ENCODE measurements at places on chromosomes 7 and 10.
A peak's percentile ranks its signal among the peaks of the same experiment; 100 is the strongest.

- no peak for DNase-seq
These were observed 109.3 kb downstream of the RTKN2 start for GRCh38 chr10:62159351-62159750.

- no peak for DNase-seq
These were observed 11.4 kb downstream of the MTURN start for GRCh38 chr7:30146127-30146612.

- DNase-seq: no peak
These were observed 135.9 kb downstream of the ARHGAP22 start for GRCh38 chr10:48468866-48469511.

- DNase-seq: no peak
These were observed 96.6 kb upstream of the NPTX2 start for GRCh38 chr7:98520356-98520951.

GRCh38 chr10:69901022-69901421 is 99.3 kb downstream of the COL13A1 start:
- no peak for DNase-seq

GRCh38 chr7:77338260-77338659 is 77.9 kb downstream of the GSAP start:
- DNase-seq: no peak

DNA sequence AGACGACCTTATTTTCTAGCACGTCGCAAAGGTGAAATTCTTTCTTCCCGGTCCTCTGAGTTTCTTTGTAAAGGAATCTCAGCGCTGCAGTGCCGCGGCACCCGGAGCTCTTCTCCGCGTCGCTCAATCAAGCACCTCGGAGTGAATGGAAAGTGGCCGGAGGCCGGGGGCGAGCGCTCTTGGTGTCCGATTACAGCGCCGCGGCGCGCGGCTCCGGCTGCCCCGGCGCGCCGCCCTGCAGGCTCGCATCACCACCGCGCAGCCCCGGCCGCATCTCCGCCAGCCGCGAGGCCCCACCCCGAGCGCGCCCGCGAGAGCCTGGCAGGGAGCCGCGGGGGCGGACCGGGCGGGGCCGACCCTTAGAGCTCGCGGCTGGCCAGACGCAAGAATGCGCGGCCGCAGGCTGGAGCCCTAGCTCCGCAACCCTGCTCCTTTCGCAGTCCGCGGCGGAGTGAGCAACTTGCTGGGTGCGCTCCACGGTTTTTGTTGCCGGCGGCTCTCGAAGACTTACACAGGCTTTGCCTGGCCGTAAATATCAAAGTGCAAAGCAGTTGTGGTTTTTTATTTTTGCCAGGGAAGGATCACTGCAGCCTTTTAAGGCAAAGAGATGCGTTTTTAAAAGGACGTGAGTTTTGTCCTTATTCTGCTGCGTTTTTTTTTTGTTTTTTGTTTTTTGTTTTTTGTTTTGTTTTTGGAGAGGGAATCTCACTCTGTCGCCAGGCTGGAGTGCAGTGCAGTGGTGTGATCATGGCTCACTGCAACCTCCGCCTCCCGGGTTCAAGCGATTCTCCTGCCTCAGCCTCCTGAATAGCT is at the start of gene SEMA3C:
SEMA3C (minus strand) TSS at position 143 of the 813 bp plus-strand sequence. CDS start 2,270 bp downstream, outside the sequence.
- no peak for DNase-seq

DNA sequence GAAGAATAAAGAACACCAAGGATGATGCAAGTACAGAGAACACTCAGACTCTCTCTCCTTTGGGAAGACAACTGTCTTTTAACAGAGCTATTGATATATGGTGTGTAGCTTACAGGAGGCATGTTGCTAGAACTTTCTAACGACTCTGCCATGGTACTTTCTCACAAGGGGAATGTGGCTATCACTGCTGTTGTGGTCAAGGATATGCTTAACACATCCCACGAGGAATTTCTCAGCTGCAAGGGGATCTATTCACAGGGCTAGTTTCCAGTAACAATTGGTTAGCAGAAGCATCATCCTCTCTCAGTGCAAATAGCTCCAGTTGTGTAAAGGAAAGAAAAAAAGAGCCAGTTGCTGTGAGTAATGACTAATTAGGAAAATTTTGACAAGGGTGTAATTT is 826.0 kb downstream of the SORCS1 start:
- DNase-seq: no peak

DNA sequence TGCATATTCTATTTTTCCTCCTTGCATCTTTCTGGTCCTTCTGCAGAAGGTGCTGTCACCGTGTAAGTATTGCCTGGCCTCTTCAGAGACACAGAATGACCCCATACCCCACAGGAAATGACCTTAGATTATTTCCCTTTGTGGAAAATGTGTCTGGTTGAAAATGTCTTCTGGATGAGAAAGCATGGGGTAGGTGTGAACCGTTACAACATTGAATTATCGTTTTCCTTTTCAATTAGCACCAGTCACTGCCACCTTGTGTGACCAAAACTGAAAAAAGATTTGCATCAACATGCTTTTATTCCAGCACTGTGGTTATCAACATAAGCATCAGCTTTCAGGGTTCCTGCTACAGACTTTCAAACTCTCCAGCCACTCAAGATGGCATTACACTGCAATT is 58.0 kb upstream of the CELF2 start:
- no peak for DNase-seq

DNA sequence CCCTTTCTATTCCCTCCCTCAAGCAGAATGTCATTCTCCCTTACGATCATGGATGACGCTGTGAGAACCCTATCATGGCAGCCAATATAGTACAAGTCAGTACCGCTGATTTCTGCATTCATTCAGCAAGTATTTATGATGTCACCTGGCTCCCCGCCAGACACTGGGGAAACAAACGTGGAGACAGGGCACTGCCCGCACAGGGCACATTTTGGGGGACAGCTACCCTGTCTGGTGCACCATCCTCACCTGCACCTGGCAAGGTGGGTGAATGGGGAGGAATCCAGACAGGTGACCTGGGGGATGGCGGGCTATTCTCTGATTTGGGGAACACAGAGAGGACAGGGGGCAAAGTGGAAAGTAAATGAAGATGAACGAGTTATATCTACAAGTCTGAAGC is 28.4 kb downstream of the MKI67 start:
- no peak for DNase-seq

DNA sequence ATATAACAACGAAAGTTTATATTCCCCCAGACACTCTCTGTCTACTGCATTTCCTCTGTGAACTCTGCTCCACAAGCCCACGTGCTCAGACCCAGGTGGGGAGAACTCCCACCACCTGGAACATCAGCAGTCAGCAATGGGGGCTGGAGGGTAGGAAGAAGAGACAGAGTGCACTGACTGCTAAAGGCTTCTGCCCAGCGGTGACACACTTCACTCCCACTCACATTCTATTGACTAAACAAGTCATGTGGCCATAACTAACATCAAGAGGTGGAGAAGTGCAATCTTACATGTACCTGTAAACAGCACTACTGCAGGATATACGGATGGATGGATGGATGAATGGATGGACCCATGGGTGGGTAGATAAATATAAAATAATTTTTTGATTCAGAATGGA is 122.2 kb downstream of the MPP7 start:
- DNase-seq: no peak

- DNase-seq: no peak
These were observed 58.2 kb downstream of the TMEM106B start for GRCh38 chr7:12269100-12269895.

GRCh38 chr10:7260412-7260900 is 150.4 kb downstream of the SFMBT2 start:
- DNase-seq: peak; percentile 53

- DNase-seq: no peak
These were observed 85.7 kb downstream of the LRGUK start for GRCh38 chr7:134212576-134213546.

GRCh38 chr7:155878250-155878649 is 66.0 kb upstream of the SHH start:
- DNase-seq: no peak

DNA sequence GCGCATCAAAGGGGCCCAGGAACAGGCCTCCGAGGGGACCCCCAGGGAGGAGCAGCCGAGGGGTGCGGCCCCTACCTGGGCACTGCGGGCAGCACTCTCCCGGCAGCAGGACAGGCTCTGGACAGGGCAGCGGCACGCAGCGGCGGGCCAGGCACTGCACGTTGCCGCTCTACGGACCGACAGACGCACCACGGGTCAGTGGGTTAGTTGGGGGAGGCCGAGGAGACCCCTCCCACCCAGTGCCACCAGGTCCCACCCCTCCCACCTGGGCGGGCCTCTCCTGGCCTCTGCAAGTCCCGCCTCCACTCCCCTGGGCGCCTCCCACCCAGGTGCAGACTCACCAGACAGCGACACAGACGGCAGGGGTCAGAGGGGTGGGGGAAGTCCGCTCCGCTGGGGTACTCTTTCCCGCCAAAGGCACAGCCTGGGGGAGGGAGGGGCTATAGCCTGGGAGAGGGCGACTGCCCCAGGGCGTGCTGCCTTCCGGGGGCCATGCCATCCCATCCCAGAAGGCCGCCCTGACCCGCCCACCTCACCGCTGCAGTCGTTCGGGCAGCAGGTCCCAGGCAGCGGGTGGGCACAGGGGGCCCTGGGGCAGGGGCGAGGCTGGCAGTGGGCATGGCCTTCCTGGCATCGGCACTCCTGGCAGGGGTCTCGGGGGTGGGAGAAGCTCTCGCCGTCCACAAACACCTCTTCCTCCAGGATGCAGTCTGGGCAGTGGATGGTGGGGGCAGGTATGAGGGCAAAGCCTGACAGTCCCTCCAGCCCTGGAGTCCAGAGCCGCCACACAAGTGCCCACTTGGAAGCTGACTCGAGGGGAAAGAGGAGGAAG is 19.2 kb downstream of the KCP start:
- no peak for DNase-seq

DNA sequence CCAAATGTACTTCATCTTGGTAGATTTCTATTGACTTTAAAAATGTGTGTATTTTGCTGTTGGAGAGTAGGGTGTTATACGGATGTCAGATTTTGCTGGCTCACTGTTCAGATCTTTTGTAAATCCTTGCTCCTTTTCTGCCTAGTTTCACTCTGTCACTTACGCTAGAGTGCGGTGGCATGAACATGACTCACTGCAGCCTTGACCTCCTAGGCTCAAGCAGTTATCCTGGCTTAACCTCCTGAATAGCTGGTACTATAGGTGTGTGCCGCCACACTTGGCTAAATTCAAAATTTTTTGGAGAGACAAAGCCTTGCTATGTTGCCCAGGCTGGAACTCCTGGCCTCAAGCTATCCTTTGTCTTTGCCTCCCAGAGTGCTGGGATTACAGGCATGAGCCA is 29.4 kb downstream of the BMS1 start:
- DNase-seq: no peak

DNA sequence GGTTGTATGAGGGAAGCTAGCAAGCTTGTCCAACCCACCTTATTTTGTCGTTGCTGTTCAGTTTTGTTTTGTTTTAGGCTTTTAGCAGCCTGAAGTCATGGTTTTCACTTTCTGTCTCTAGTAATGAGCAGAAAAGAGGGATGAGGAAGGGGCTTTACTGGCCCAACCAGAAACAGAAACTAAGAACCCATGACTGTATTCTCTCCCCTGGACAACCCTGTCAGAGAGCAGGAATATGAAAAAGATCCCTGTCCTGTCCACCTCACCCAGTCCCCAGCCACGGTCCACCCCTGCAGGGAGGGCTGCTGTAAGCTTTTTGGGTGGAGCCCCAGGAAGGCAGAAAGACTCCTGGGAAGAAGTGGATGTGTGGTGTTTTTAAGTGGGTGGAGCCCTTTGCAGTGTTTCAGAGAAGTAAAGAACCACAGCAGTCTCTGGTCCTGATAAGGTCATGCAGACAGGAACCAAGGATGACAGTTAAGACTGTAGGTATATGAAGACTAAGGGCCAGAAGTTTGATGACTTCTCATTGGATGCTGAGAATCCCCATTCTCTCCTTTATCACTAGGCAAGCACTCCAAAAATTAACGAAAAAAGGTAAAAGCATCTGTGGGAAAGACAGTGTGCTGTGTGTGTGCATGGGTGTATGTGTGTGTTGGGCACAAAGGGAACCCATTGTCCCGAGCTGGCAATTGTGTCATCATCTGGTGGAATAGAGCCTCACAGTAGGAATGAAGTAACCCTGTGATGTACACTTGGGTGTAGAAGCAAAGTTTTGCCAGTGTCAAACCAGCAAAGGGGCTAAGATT is 13.8 kb downstream of the MRPL32 start:
- DNase-seq: no peak

GRCh38 chr10:119687192-119688032 is 36.2 kb downstream of the BAG3 start:
- no peak for DNase-seq

GRCh38 chr7:106693677-106694353 is 32.9 kb upstream of the CCDC71L start:
- DNase-seq: no peak

GRCh38 chr7:82443547-82444219 is at the start of gene CACNA2D1:
TSS of gene CACNA2D1 (minus strand) at chr7:82443777.
- no peak for DNase-seq

- DNase-seq: no peak
These were observed 616.9 kb upstream of the GHITM start for GRCh38 chr10:83522456-83522855.

- DNase-seq: no peak
These were observed 62.4 kb downstream of the COPG2 start for GRCh38 chr7:130606161-130606560.

DNA sequence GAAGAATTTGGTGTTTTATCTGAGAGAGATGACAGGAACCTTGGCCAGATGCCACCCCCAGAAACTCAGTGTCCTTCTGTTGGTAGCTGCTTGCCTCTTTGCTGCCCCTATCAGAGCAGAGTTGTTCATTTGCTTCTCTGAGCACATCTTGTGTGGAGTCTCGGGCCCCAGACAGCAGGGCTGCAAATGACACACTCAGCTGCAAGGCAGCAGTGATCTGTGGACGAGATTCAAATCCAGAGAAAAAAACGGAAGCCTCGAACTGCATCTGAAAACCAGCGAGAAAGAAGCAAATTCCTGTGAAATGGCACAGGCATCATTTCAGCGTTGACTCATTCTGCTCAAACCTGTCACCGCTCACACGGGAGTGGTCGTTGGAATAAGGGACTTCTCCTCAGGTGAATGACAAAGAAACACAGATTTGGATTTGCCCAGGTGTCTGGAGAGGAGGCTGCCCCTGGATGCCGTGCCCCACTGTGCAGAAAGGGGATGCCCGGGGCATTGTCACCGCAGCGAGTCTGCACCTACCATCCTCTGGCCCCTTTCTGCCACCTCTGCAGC is 144.7 kb downstream of the PFKFB3 start:
- no peak for DNase-seq

- no peak for DNase-seq
These were observed 171.4 kb upstream of the INHBA start for GRCh38 chr7:41874201-41874785.

DNA sequence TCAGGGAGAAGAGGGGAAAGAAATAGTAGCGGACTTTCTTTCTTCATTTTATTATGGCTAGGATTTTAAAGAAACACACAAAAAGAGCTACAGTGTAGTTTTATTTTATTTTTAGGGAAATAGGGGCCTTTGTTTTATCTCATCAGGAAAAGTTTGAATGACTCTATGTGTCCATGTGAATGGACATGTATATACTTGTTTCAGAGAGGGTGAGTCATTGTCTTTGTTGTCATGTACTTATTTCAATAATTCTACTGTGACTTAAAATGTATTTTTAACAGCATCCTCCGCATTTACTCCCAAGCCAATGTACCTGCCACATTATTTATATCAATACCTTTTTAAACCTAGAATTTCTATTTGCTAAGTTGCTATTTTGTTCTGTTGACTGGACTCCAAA is 569.5 kb downstream of the SORCS3 start:
- no peak for DNase-seq

Measured in CD4-positive, alpha-beta T cell treated with Interleukin-15 for 4 hours (primary cell).